ENCODE measurements at places on chromosomes 5 and 9.

GRCh38 chr5:95081500-95081960 is 203.4 kb downstream of the MCTP1 start:
- peak; percentile 24 for DNase-seq

DNA sequence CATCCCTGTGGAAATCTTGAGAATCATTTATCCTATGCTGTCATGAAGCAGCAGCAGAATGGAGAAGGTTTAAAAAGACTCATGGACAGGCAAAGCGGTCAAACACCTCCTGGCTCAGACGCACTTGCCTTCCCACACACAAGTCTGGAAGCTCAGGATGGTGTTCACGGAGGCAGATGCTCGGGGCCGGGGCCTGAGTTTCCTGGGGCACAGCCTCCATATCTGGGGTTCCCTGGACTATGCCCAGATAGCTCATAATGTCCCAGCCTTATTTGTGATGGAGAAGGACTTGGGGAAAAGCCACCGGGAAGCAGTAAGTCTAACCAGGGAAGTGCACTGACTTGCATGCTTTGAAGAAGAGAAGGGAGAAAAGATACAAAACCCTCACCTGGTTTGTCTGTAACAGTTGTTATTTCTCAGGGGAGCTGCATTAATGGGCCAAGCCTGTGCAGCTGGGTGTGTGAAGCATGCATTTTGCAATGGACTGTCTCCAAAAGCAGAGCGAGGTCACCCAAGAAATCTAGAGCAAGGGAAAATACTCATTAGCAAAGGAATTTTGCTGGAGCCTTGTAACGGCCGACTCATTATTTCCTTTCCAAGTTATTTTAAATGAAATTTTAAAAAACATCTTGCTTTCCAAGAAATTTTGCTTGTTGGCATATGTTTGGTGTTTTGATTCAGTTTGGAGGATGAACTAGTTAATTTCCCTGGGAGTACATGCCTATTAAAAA is 3.4 kb downstream of the S1PR3 start:
- no peak for DNase-seq

DNA sequence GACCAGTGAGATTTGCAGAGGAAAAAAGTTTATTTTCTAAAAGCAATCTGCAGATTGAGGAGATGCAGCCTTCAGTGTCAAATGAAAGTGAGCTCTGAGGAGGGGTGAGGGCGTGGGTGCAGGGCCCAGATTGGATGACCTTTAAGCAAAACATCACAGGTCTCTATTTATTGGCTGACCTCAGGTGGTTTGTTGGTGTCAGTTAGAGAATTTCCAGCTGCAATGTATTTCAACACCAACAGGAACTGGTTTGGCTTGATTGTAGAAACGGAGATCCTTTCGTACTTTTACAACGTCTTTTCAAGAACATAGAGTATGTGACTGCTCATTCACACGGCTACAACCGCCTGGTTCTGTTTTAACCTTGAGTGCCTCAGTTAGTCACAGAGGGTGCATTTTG is 1069.1 kb downstream of the EFNA5 start:
- no peak for DNase-seq

GRCh38 chr9:123102375-123103113 is 69.1 kb downstream of the GPR21 start:
- no peak for DNase-seq

DNA sequence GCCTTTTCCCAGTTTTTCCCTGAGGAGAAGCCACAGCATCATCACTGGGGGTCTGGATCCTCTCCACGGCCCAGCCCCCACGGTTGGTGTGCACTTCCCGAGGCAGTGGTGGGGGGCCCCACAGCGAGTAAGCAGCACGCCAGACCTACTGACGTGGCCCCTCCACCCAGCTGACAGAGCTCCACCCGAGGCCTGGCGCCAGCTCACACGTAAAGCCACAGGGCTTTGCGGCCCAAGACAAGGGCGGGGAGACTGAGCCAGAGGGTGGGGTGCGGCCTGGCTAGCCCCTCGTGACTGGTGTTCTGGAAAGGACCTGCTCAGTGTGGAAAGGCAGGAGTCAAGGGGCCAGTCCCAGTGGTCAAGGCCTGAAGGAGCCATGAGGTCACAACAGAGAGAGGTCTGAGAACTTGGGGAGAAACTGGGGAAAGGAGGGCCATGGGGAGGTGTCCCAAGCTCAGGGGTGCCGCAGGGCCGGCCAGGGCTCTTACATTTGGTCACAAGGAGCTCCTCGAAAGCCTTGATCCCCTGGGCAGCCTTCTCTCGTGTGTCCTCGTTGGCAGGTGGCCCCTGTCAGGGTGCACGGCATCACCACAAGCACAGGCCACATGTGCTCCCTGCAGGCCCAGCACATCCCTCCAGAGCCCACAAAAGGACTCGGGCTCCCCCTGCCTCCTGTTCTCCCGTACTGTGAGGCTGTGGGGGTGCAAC is 5.5 kb downstream of the SNAPC4 start:
- no peak for DNase-seq

DNA sequence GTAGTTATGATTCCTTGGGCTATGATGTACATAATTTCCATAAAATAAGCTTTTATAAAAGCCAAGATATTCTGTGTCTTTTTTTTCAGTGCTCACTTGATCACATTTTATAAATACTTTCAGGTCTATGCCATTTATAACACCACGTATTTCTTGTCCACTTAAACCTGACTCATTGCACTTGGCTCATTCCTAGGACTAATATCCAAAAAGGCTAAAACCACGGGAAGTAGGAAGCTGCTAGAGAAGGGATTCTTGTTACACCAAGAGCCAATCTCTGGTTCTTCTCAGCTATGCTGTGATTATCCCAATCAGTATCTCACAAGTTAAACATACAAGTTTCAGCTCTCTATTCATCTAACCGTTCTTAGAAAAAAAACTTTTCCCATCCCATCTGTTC is 80.4 kb upstream of the CDH6 start:
- no peak for DNase-seq

DNA sequence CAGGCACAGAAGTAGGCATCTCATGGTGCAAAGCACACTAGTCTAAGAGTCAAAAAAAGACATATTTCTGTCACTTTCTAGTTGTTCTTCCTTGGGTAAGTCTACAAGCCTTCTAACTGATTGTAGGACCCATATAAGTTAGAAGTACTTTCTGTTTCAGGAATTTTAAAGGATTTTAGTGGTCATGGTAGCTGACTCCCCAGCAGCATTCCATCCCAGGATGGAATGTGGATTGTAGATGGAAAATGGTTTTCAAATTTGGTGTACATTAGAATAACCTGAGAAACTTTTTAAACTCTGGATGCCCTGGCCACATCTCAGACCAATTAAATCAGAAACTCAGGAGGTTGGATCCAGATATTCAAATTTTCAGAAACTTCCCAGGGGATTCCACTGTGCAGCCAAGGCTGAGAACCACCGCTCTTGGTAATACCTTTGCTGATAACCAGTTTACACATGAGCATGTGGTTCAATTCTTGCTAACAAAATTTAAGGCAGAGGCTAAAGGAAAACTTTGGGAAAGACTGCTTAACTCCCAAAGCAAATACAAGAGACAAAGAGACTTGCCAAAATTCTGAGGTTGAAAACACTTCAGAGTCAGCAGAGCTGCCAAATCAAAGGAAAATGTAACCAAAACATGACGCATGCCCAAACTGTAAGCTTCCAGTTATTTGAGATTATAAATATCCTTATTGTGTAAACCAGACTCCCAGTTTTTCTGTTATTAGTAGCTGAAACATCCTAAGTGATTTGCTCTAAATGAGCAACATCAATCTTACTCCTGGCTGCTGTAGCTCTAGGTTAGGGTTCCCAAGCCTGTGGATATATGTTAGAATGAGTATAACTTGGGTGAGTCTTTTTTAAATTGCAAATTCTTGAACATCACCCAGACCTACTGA is 145.4 kb upstream of the MTAP start:
- no peak for DNase-seq

DNA sequence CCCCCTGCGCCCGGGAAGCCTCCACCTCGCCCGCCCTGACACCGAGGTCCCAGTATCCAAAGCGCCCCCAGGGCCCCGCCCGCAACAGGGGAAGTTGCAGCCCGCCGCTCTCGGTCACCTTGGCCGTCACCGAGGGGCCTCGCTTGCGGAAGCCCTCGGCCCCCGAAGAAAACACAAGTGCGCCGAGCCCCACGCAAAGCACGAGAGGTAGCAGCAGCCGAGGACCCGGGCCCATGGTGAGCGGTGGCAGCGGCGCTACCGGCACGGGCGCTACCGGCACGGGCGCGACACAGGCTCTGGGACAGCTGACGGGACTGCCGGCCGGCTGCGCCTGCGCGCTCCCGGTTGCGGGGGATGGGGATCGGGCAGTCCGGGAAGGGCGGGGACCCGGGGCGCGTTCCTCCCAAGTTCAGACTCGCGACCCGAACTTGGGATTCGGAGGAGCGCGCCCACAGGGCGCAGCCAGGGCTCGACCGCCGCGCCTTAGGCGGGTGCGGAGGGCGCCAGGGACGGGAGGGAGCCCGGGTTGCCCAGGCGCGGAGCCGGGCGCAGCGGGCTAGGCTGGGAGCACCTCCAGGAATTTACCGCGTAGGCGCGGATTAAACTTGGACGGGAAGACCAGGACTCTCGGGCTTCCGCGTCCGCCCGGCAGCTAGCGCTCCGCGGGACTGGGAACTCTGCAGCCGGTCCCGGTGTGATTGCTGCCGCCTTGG is at the start of gene PPIC:
PPIC (minus strand) TSS at position 335 of the 713 bp plus-strand sequence; CDS start at position 235, 100 bp downstream.
- DNase-seq, result peak; percentile 45

DNA sequence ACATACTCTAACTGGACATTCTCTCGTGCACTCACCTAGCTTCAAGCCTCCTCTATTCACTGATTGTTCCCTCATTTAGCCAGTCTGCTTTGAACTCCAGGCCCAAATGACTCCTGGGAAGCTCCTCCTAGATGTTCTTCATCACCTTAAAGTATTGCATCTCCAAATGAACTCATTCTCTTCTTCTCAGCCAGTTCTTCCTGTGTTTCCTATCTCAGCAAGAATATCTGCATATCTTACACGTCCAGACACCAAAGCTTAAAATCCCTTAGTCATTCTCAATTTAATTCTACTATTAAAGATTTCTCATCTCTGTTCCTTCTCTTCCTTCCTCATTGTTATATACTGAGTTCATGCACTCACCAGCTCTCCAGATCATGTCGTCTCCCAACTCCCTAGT is 118.6 kb upstream of the DAB2 start:
- DNase-seq, result no peak

GRCh38 chr5:17241635-17242034 is 24.2 kb downstream of the BASP1 start:
- no peak for DNase-seq

- peak; percentile 95 for DNase-seq
These were observed 46.6 kb upstream of the IPPK start for GRCh38 chr9:92716557-92716956.

DNA sequence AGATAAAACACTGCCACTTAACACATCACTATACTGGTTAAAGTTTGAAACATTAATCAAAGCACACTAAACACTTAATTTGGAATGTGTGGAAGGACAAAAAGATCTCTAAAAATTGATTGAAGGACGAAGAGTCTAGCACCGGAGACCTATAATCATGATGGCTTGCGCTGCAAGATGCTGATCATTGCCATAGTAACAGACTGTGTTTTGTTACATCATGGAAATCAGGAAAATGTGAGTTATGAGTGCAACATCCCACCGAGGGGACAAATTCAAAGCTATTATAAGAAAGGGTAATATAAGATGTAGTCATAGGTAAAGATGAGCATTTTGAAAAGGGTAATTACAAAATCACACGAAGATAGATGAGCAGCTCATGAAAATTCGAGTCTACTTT is 278.8 kb upstream of the CTNND2 start:
- DNase-seq, result no peak

- no peak for DNase-seq
These were observed 62.7 kb downstream of the KCNT1 start for GRCh38 chr9:135764731-135765130.

- no peak for DNase-seq
These were observed 31.8 kb downstream of the AMBP start for GRCh38 chr9:114046237-114046755.

DNA sequence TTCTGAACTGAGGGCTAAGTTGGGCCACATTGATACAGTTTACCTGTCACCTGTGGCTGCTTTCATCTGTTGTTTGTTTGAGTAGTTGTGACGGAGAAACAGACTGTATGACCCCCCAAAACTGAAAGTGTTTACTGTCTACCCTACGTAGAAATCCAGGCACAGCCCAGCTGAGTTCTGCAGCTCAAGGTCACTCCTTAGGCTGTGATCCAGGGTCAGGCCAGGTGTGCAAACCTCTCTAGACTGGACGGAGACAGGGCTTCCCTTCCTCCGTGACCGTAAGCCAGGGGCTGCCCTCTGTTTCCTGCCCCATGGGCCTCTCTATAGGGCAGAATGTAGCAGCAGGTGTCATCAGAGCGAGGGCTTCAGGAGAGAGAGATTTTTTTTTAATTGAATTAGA is 207.9 kb upstream of the OTULINL start:
- DNase-seq, result no peak

GRCh38 chr5:154977409-154977808 is 36.1 kb upstream of the KIF4B start:
- no peak for DNase-seq

DNA sequence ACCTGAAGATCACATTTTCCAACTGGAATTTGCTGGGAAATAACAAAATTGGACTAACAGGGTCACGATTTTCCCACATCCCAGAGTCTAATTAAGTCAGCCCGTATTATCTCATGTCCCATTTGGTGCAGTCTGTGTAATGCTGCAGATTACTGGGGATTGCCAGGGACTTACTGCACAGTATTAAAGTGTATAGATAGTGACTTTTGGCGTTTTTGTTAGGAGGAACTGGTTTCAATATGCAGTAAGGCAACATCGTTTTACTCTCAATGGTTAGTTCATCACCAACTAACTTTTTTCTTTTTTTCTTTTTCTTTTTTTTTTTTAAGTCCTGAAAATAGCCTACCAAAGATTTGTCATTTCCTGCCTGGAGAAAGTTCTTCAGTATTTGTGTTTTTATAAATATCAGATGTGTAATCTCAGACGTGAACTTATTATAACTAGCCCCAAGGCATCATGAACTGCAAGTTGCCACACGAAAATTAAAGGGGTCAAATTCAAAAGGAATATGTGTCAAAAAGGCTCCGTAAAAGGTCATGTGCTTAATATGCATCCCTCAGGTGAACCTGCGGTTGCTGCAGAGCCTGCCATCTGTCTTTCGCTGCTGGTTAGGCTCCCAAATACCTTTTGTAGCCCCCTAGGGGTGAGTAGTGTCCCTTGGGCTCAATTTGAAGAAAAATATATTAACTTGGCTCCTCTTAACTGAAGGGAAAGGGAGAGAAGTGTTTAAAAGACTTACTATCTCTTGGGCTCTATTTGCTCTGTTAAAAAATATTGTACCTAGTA is 176.7 kb upstream of the ADAMTSL1 start:
- DNase-seq, result no peak

GRCh38 chr5:143130613-143131305 is 272.7 kb downstream of the NR3C1 start:
- DNase-seq, result no peak

GRCh38 chr9:16028548-16028947 is 475.7 kb downstream of the CCDC171 start:
- DNase-seq, result no peak

Measured in activated T-cell treated with anti-CD3 and anti-CD28 coated beads, Interleukin-2, amount 50 U/mL, for 48 hours (primary cell).